Regular cardiac myocyte (primary cell): ENCODE measurements at places on chromosomes 1 and 21. TPM values are rescaled to one million over a fixed set of nuclear protein-coding genes. Genes with fewer than 3 reads are reported as not detected.

The UMODL1 gene
- total RNA-seq = under 0.01 TPM in 1 of 2 replicates, not detected in the other

The ZNF695 gene
- 0.56 and 3.3 TPM in 2 replicates for total RNA-seq

The NBL1 gene
- total RNA-seq = 71.7 and 115 TPM in 2 replicates

The PYHIN1 gene
- not detected in 2 replicates for total RNA-seq

The RGS13 gene
- not detected in 2 replicates for total RNA-seq

The TTC39A gene
- total RNA-seq = 0.85 and 1.5 TPM in 2 replicates

The WNT3A gene
- total RNA-seq = not detected in 2 replicates

The POU3F1 gene
- not detected in 2 replicates for total RNA-seq

The SOD1 gene
- 304 and 451 TPM in 2 replicates for total RNA-seq

The FHL3 gene
- total RNA-seq = 7.3 and 12.8 TPM in 2 replicates

The GNAT2 gene
- total RNA-seq = under 0.01 TPM in 2 replicates

The CREB3L4 gene
- 4.6 and 6.5 TPM in 2 replicates for total RNA-seq

The DYNLT4 gene
- total RNA-seq = not detected in 2 replicates

The KRTAP10-7 gene
- total RNA-seq = not detected in 2 replicates

The RHD gene
- total RNA-seq = under 0.01 TPM in 1 of 2 replicates, not detected in the other

The LRRN2 gene
- not detected in 2 replicates for total RNA-seq

The OR2L3 gene
- total RNA-seq = not detected in 2 replicates

The NOL9 gene
- 16.9 and 30.1 TPM in 2 replicates for total RNA-seq

The SRGAP2C gene
- total RNA-seq = 21.4 and 27.6 TPM in 2 replicates

The RAB4A gene
- 22.2 and 26.2 TPM in 2 replicates for total RNA-seq

The CFHR2 gene
- not detected in 2 replicates for total RNA-seq

The ANGPTL7 gene
- under 0.01 TPM in 1 of 2 replicates, not detected in the other for total RNA-seq

The AGO3 gene
- total RNA-seq = 9.4 and 11.6 TPM in 2 replicates

The KIF21B gene
- total RNA-seq = 0.19 and 0.28 TPM in 2 replicates

The C8B gene
- not detected in 2 replicates for total RNA-seq

The FCN3 gene
- total RNA-seq = not detected in 2 replicates

The LMX1A gene
- not detected in 2 replicates for total RNA-seq

The SLC26A9 gene
- not detected in 2 replicates for total RNA-seq

The ARID4B gene
- total RNA-seq = 28.2 and 44.3 TPM in 2 replicates

The THEM5 gene
- not detected in 2 replicates for total RNA-seq

The SPATA45 gene
- 1.1 TPM in 1 of 2 replicates, not detected in the other for total RNA-seq

The MEX3A gene
- total RNA-seq = 1.1 and 1.2 TPM in 2 replicates

The SPATA21 gene
- not detected in 2 replicates for total RNA-seq

The CD48 gene
- not detected in 2 replicates for total RNA-seq

The LAMC2 gene
- total RNA-seq = 2.8 and 4.0 TPM in 2 replicates

The SELP gene
- 0.19 and 1.4 TPM in 2 replicates for total RNA-seq

The CACNA1S gene
- total RNA-seq = not detected in 2 replicates

The SFT2D2 gene
- total RNA-seq = 31.0 and 33.9 TPM in 2 replicates

The CTBS gene
- 9.6 and 17.5 TPM in 2 replicates for total RNA-seq

The ZNF683 gene
- total RNA-seq = not detected in 2 replicates
